ENCODE measurements at places on chromosomes 1 and 21.

- no peak for DNase-seq
Measured at GRCh38 chr21:44508711-44509445, 31.1 kb downstream of the KRTAP10-1 start.

- peak; percentile 36 for DNase-seq
Measured at GRCh38 chr1:167819849-167820683, 93.9 kb downstream of the ADCY10 start.

DNA sequence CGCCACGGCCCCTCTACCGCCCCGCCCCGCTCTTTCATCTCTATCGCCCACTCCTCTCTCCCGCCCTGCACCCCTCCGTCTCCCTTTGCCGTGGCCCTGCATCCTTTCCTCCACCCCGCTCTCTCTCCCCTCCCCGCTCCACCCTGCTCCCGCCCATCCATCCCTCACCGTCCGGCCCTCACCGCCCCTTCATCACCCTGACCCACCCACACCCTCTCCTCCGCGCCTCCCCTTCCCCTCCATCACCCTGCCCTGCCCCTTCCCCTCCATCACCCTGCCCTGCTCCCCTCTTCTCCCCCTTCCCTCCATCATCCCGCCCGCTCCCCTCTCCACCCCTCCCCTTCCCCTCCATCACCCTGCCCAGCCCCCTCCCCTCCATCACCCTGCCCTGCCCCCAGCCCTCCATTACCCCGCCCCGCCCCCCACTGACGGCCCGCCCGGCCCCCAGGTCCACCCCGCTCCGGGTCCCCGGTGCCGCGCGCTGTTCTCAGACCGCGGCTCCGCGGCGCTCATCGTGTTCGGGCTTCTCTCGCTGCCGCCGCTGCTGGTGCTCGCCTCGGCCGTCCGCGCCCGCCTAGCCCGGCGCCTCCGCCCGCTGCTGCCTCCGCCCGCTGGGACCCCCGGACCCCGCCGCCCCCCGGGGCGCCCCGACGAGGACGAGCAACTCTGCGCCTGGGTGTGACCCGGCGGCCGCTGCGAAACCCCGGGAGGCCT, 6.2 kb upstream of the ANKRD65 start:
- no peak for DNase-seq

DNA sequence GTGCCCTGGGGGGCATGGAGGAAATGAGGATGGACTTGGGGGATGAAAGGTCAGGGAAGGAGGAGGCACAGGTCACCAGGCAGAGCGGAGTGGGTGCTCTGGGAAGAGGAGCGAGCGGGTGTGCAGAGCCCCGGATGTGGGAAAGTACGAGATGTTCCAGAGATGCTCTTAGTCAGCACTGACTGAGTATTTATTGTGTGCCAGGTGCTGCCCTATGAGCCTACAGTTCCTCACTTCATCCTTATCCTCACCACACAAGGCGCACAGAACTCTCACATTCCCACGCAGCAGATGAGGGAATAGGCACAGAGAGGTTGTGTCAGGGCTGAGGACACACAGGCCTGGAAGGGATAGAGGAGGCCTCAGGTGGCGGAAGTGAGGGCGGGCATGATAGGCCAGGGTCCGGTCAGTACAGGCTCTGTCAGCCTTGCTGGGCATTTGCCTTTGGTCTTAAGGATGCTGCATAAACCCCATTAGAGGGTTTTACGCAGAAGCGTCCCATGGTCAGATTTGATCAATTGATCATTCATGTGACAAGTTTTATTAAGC, 77.3 kb downstream of the ARHGEF10L start:
- DNase-seq: no peak

- no peak for DNase-seq
Measured at GRCh38 chr1:32748348-32748747, 45.8 kb upstream of the SYNC start.

DNA sequence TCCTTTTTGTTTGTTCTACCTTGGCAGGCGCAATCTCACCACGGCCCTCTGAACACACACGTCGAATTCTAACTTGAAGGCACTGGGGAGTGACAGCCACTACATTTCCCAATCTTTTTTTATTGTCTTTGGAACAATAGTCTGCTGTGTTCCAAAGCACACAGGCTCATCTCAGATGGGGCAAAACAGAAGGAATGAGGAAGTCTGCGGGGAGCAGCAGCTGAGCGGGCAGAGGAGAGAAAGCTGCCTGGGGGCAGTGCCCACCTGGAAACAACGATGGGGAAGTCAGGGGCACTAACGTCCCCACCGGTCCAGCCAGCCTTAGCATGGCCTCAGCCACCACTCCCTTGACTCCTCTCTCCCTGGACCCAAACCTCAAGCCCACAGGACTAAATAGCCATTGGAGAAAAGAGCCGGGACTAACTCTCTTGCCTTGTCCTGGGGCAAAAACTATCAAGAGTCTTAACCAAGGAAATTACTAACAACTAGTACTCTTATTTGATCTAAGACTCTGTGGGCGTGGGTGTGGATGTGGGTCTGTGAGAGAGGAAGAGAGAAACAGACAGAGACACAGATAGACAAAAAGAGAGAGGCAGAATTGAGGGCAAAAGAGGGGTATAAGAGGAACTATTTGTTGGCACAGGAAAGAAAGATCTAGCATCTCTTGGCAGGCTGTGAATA, 34.2 kb downstream of the SYF2 start:
- DNase-seq: no peak

DNA sequence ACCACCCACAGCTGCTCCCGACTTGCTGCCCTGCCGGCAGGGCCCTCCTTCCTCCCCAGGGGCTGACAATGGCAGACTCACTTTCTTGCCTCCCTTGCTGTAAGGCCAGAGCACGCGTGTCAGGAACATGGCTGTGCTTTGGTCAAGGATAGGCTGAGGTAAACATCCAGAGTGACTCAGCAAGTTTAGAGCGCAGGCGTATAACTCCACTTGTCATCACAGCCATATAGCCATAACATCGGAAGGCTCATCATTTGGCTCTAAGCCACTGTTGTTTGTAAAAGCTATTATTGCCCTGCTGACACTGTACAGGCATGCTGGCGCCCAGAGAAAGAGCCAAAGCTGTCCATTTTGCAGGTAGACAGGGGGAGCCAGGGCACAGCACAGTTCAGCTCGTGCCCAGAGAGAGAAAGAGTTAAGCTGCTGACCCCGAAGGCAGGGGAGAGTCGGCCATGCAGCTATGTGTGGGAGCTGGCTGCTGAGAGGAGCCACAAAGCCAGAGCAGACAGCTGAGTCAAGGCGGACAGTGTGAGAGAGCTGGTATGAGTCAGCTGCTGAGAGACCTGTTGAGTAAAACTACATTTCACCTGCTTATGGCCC, 60.6 kb downstream of the GNG4 start:
- no peak for DNase-seq

GRCh38 chr1:53410100-53410541, 49.1 kb upstream of the DMRTB1 start:
- no peak for DNase-seq

DNA sequence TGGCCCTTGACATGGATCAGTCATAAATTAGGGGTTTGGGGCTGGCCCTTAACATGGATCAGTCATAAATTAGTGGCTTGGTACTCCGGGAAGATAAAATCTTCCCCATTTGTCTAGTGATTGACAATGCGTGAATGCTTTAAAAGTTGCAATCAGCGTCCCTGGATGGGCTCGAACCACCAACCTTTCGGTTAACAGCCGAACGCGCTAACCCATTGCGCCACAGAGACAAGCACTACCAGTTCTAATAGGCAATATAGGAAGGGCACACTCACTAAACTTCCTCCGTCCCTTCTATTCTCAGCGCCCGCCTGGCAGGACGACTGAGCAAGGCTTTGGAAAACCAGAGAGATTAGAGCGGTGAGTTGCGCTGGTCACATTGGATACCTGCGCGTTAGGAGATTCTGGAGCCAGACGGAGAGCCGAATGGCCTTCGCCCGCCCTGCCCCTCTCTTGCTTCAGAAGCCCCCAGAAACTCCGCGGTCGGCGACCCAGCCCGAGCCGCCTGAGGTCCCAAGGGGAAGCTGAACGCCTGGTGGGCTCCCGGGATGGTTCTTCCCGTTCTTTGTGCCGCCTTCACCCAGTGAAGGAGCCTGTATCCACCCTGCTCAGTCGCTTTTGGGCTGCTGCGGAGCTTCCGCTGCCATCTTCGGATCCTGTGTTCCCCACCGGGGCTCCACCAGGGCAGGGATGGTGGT, 235.9 kb downstream of the FAM72C start:
- DNase-seq: peak; percentile 33

GRCh38 chr1:53599481-53599880, 139.5 kb downstream of the GLIS1 start:
- no peak for DNase-seq

GRCh38 chr1:63906047-63906704, 132.4 kb downstream of the ROR1 start:
- no peak for DNase-seq

- no peak for DNase-seq
Measured at GRCh38 chr1:51303751-51304251, 26.6 kb downstream of the TTC39A start.

DNA sequence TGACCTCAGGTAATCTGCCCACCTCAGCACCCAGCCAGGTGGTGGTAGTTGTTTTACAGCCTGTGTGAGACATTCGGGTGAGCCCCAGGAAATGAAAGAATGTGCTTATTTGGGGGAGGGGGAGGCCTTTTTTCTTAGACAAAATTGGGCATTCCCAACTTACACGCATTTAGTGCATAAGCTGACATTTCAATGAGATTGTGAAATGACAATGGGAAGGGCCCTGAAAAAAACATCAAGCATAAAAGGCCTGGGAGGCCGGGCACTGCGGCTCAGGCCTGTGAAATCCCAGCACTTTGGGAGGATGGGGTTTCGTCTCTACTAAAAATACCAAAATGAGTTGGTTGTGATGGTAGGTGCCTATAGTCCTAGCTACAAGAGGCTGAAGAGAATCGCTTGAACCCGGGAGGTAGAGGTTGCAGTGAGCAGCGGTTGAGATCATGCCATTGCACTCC, 5.0 kb downstream of the GAS5 start:
- peak; percentile 67 for DNase-seq

- no peak for DNase-seq
Measured at GRCh38 chr1:41773144-41773591, 145.6 kb downstream of the HIVEP3 start.

DNA sequence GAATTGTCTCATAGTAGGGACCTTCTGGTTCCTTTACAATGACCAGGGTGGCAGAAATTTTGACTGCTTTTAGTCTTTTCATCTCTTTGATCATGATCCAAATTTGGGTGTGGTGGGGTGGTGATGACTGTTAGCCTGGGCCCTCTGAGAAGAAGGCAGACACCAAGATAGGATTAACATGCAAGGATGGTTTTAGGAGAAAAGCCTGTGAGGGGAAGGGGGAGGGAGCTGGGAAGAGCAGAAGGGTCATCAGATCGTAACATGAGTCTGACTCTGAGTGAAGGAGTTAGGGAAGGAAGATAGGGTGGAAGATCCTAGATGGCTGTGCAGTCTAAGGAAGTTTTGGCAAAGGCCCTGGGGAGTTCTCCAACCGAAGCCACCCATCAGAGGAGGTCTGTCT, 28.5 kb upstream of the CAMSAP2 start:
- no peak for DNase-seq

GRCh38 chr1:234614081-234614489, 4.1 kb upstream of the IRF2BP2 start:
- DNase-seq: no peak

DNA sequence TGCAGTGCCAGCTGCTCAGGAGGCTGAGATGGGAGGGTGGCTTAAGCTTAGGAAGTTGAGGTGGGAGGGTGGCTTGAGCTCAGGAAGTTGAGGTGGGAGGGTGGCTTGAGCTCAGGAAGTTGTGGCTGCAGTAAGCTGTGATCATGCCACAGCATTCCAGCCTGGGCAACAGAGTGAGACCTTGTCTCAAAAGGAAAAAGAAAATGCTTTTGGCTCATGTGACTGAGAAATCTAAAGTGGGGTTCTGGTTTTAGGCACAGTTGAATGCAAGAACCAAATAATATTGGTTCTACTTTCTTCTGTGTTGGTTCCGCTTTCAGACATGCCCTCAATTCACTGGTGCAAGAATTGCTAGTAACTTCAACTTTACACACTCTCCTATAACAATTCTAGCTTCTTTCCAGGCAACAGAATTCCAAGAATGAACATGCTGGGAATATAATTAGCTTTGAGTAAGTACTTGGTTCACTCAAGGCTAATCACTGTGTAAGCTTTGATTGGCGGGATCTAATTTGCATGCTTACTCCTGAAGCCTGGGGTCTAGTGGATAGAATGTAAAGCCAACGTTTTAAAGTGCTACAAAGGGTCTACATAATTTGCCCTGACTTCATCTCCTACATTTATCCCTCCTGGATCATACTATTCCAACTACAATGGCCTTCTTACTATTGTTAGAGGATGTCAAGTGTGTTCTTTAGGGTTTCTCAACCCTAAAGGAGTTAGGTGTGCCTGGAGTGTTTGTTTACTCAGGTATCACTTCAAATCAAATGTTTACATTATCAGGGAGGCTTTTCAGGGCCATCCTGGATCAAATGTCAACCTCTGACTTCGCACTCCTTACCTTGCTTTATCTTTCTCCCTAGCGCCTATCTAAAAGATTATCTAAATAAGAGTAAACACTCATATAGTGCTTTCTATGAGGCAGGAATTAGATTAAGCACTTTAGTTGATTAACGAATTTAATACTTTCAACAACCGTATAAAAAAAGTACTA, 115.1 kb downstream of the SLC16A1 start:
- DNase-seq: peak; percentile 66

GRCh38 chr1:3015269-3015635, 6.0 kb upstream of the ACTRT2 start:
- DNase-seq: no peak

GRCh38 chr1:213685992-213686582, 301.7 kb upstream of the PROX1 start:
- DNase-seq: no peak

DNA sequence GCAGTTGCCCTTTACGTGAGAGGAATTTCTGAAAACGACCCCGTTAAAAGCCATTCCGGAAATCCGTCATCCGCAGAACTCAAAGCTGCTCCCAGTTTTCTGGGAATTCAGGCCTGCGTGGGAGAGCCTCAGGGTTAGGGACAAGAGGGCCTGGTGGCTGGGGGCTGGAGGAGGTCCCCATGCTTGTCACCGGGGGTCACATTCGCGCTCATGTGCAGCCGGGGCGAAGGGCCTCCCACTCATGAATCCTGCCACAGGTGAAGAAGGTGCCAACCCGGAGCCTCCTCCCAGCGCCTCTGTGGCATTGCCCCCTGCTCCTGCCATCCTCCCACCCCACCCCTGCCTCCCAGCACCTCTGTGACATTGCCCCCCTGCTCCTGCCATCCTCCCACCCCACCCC, 98.3 kb downstream of the PRDM16 start:
- DNase-seq: no peak

GRCh38 chr1:212328248-212328647, 43.0 kb downstream of the PPP2R5A start:
- DNase-seq: no peak

GRCh38 chr1:162502928-162503327, 5.3 kb downstream of the UHMK1 start:
- DNase-seq: no peak

GRCh38 chr1:8363767-8364301, 45.9 kb downstream of the SLC45A1 start:
- no peak for DNase-seq

GRCh38 chr1:2976180-2976562, 45.1 kb upstream of the ACTRT2 start:
- no peak for DNase-seq

- DNase-seq: no peak
Measured at GRCh38 chr1:182256931-182257330, 134.7 kb downstream of the GLUL start.

GRCh38 chr1:89489047-89489729, 35.4 kb upstream of the LRRC8B start:
- DNase-seq: peak; percentile 16

- no peak for DNase-seq
Measured at GRCh38 chr1:97943354-97943753, 22.5 kb upstream of the DPYD start.

Data from activated CD4-positive, alpha-beta T cell treated with anti-CD3 and anti-CD28 coated beads, Interleukin-2, Interleukin-6, amounts not matched to agents 100 ng/mL and 50 ng/mL, durations not matched to agents 16 hours and 8 hours (primary cell).